Mesendoderm (in vitro differentiated cells): ENCODE measurements at places on chromosomes 3 and 15.
A peak's percentile ranks its signal among the peaks of the same experiment; 100 is the strongest.

DNA sequence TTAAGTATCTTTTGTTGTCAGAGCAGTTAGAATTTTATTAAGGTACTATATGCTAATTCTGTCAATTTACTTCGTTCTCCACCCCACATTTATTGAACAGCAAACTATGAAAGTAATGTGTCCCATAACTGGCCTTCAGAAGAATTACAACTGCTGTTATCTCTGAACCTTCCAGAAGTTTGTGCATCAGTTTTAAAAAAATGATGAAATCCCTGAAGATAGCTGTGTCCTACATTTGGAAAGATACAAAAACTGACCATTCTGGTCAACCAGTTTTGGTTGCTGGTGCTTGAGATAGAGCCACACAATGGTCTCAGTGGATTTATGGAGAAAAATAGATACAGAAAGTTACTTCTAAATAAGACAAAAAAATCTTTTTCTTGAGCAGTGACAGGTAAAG lies 5.9 kb downstream of the UBE2Q2 start:
- peaks cover 14% of the 10 kb centered on the region for H3K4me1 ChIP-seq
- H3K27ac ChIP-seq, result no peak overlapping the region
- no peaks in the 10 kb centered on the region for H3K27me3 ChIP-seq
- DNase-seq, result no peak

DNA sequence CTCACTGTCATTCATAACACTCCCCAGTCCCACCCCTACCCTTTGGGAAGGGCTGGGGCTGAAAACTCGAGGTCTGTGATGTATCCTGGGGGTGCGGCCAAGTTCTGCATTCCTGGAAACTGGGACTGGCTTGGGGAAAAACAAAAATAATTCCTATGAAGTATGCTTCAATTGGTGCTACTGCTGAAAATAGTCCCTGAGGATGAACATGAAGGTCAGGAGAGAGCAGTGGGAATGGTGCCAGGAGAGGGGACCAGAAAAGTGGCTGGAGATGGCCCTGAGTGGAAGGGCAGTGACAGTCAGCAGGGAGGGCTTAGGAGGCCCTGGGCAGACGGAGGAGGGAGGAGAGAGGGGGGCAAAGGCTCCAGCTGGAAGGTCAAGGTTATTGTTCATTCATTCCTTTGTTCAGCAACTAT lies 4.8 kb upstream of the ISLR start:
- no peak for DNase-seq
- H3K36me3 ChIP-seq, result no peaks in the 10 kb centered on the region
- no peaks in the 10 kb centered on the region for H3K27me3 ChIP-seq
- no peak overlapping the region for H3K4me3 ChIP-seq

- H3K27me3 ChIP-seq, result no peaks in the 10 kb centered on the region
- DNase-seq, result no peak
- no peaks in the 10 kb centered on the region for H3K4me1 ChIP-seq
- H3K4me3 ChIP-seq, result no peak overlapping the region
- H3K27ac ChIP-seq, result no peak overlapping the region
Measured at GRCh38 chr3:97862582-97862981, 40.8 kb downstream of the CRYBG3 start.

DNA sequence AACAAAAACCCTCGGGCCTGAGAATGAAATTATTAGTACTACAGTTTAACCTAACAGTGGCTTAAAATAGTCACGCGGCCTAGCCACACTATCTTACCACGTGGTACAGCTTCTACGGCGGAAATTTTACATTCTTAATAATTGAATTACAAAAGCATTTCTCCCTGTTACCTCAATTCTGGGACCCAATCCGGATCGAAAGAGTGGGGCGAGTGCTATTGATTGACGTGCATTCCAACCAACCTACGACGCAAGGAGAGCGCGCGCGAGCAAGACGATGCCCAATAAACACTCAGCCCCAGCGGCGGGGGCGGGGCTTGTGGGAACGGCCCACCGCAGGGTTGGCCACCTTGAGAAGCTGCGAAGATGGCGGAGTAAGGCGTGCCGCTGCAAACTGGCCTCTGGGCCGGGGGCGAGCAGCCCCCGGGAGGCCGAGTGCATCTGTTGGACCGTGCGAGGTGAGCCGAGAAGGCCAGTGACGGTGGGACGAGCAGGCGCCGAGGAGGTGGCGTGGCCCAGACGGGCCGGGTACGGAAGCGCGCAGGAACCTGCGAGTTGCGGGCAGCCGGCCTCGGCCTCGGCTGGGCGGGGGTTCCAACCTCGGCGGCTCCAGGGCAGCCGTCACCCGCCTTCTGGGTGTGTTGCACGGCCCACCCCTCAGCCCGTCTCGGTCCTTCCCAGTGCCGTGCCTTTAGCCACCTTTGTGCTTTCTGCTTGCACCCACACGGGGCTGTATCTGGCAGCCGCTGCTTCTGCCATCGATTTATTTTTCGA lies 48.6 kb downstream of the OIP5 start:
- H3K27me3 ChIP-seq, result no peaks in the 10 kb centered on the region
- H3K4me3 ChIP-seq, result peak overlapping the region; percentile 95
- peaks cover 1% of the 10 kb centered on the region for H3K4me1 ChIP-seq
- peak; percentile 99 for DNase-seq

DNA sequence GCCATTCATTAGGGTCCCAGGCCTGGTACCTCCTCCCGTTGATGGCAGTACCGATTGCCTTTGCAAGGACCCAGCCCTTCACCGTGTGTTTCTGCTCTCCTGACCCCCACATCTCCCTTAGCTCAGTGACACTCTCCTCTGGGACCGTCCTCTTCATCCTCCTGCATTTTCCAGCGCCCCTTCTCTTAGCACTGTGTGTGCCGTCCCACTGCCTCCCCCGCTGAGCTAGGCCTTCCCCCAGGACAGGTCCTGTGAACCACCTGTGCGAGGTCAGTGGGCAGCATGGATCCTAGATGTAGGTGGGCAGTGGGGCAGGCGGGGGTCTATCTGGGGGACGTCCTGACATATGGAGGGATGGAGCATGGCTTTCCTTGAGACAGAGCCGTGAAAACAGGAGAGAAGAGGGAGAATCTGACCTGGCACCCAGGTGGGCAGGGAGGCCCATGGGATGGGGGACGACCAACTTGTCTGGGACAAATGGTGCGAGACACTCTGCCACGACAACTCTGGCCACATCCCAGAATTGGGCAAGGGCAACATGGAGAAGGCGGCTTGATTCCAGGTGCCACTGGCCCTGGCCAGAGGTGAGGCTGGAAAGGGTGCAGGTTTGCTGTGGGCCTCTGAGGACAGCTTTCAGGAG lies 87.7 kb upstream of the ALDH1L1 start:
- H3K4me3 ChIP-seq, result no peak overlapping the region
- no peaks in the 10 kb centered on the region for H3K4me1 ChIP-seq
- peak overlapping the region; percentile 66 for H3K27ac ChIP-seq
- H3K27me3 ChIP-seq, result no peaks in the 10 kb centered on the region
- H3K36me3 ChIP-seq, result no peaks in the 10 kb centered on the region

DNA sequence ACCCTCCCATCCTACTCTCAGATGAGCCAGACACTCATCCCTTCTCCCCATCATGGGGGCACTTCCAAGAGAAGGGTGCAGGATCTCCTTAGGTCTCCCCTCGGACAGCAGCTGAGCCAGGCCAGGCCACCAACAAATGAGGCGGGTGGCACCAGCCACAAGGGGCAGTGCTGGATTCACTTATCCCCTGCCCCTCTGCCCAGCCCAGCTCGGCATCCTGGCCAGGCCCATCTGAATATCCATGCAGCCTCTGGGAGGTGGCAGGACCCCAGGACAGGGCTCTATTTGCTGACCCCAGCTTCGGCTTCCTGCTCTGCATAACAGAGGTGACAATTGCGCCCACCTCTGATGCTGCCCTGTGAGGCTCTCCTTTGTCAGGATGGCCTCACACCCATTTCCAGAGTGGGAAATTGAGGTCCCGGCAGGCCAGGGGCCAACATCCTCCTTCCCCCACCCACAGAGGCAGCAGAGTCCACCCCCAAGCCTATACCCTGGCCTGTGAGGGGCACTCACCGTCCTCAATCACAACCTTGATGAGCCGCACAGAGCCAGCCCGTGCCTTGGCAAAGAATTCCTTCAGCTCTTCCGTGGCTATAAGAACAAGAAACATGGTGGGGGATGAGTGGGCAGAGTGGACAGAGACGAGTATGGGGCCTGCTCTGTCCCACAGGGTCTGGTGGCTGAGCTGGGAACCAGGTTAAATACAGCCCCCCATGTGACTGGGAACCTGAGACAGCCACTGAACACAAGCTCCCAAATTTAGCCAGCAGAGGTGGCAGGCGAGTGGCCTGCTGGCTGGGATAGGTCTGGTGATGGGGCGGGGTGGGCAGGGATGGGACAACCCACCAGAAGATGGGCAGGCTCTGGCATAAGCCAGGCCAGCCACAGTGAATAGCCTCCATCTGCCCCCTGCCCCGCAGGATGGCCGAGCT lies 4.2 kb downstream of the TWF2 start:
- no peak overlapping the region for H3K4me3 ChIP-seq
- H3K27me3 ChIP-seq, result no peaks in the 10 kb centered on the region
- no peak for DNase-seq
- peaks cover 5% of the 10 kb centered on the region for H3K4me1 ChIP-seq
- peaks cover 4% of the 10 kb centered on the region for H3K36me3 ChIP-seq

DNA sequence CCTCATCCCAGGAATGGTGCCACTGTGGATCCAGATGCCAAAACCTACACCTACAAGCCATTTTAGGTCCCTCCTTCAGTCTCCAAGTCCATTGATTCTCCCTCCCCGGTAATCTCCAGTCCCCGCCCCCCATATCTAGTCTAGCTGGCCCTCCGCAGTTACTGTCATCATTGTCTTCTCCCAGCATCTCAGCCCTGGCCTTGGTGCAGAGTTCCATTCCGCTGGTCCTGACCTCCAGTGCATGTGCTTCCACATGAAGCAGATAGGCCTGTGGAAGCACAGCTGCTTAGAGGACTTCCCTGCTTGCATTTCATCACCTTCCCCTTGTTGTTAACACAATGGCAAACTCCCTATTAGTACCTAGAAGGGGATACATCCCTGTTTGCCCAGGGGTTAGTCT lies 331.8 kb downstream of the LRTM1 start:
- DNase-seq, result no peak
- no peak overlapping the region for H3K27ac ChIP-seq
- H3K36me3 ChIP-seq, result no peaks in the 10 kb centered on the region
- H3K27me3 ChIP-seq, result no peaks in the 10 kb centered on the region

DNA sequence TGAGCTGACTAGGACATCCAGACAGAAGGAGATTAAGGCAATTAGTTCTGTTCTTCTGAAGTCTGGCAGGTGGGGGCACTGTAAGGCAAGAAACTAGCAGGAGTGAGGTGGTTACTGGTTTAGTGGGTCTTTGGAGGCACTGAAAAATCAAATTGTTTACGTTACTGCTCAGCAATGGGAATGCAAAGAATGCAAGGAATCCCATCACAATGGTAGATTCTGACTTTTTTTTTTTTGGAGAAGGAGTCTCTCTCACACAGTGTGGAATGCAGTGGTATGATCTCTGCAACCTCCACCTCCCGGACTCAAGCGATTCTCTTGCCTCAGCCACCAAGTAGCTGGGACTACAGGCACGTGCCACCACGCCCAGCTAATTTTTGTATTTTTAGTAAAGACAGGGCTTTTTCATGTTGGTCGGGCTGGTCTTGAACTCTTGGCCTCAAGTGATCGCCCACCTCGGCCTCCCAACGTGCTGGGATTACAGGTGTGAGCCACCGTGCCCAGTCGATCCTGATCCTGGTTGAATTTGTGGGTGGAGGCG lies 16.4 kb downstream of the FAM107A start:
- H3K4me3 ChIP-seq, result no peak overlapping the region
- no peaks in the 10 kb centered on the region for H3K36me3 ChIP-seq
- DNase-seq, result peak; percentile 99

- H3K27me3 ChIP-seq, result no peaks in the 10 kb centered on the region
- no peak overlapping the region for H3K4me3 ChIP-seq
- H3K4me1 ChIP-seq, result no peaks in the 10 kb centered on the region
- peak; percentile 22 for DNase-seq
- H3K36me3 ChIP-seq, result no peaks in the 10 kb centered on the region
- no peak overlapping the region for H3K27ac ChIP-seq
Measured at GRCh38 chr3:142117056-142117851, 32.1 kb downstream of the TFDP2 start.

- no peak overlapping the region for H3K27ac ChIP-seq
- H3K27me3 ChIP-seq, result no peaks in the 10 kb centered on the region
- no peak overlapping the region for H3K4me3 ChIP-seq
- H3K4me1 ChIP-seq, result no peaks in the 10 kb centered on the region
- DNase-seq, result no peak
Measured at GRCh38 chr3:170953736-170954135, 45.3 kb upstream of the EIF5A2 start.

DNA sequence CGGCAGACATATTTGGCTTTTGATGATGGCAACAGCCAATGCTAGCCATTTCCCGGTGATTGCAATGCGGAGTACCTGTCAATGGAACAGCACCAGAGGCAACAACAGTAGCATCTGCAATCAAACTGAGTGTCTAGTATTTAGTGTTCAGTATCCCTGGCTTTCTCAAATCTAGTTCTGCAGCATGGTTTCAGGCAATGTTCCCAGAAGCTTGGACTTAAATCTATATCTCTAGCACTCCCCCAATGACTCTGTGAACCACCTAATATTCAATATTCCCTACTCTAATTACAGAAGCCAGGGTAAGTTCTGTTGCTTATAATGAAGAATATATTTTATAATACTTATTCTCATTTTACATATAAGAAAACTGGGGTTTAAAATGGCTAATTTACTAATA lies 48.2 kb downstream of the TBL1XR1 start:
- H3K27ac ChIP-seq, result no peak overlapping the region
- H3K4me3 ChIP-seq, result no peak overlapping the region
- H3K36me3 ChIP-seq, result no peaks in the 10 kb centered on the region
- no peaks in the 10 kb centered on the region for H3K27me3 ChIP-seq
- H3K4me1 ChIP-seq, result peaks cover 2% of the 10 kb centered on the region
- DNase-seq, result no peak

- no peaks in the 10 kb centered on the region for H3K36me3 ChIP-seq
- DNase-seq, result no peak
- no peak overlapping the region for H3K4me3 ChIP-seq
- H3K27ac ChIP-seq, result no peak overlapping the region
- no peaks in the 10 kb centered on the region for H3K27me3 ChIP-seq
Measured at GRCh38 chr3:151330899-151331298, 1.6 kb upstream of the P2RY13 start.

DNA sequence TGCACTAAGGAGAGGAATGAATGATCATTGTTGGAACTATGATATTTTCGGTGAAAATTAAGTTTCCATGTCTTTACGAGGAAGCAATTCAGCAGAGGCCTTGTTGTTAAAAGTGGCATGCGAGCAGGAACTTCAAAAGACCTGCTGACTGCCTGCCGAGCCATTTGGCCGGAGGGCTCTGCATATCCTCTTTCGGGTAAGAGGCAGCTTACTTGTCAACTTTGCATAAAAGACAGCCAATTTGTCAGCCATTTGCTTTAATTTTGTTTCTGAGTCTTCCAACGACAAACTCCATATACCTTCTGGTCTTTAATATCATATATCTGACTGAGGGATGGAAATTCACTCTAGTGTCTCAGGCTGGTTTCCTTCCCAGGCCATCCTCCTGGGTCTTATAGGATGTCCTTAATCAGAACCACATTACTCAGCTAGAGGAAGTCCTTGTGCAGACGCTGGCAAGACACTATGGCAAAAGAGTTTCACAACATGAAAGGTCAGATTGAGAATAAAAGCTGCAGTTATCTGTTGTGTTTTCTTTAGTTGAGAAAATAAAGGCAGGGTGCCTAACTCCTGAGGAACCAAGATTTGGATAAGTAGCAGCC lies 128.7 kb upstream of the WNT5A start:
- H3K27me3 ChIP-seq, result no peaks in the 10 kb centered on the region
- no peaks in the 10 kb centered on the region for H3K36me3 ChIP-seq
- H3K4me3 ChIP-seq, result no peak overlapping the region
- H3K4me1 ChIP-seq, result peaks cover 12% of the 10 kb centered on the region

GRCh38 chr3:97954228-97954827 lies 17.9 kb downstream of the RIOX2 start:
- H3K27ac ChIP-seq, result no peak overlapping the region
- H3K27me3 ChIP-seq, result no peaks in the 10 kb centered on the region
- no peak overlapping the region for H3K4me3 ChIP-seq
- peaks cover 6% of the 10 kb centered on the region for H3K36me3 ChIP-seq
